Natural killer cell treated with Interleukin-12 subunit alpha and Interleukin-12 subunit beta and Interleukin-15 and Interleukin-18, amount 100 ng/mL, for 72 hours (primary cell): ENCODE measurements at places on chromosomes 1 and 21. TPM values are rescaled to one million over a fixed set of nuclear protein-coding genes. Genes with fewer than 3 reads are reported as not detected.

ADAMTS1 gene
- 35.2 TPM for total RNA-seq

ANKRD34A gene
- 9.1 TPM for total RNA-seq

SPRR1B gene
- total RNA-seq: not detected

OR2L8 gene
- total RNA-seq: not detected

TDRD10 gene
- not detected for total RNA-seq

LCE1D gene
- total RNA-seq: not detected

KRTAP21-1 gene
- not detected for total RNA-seq

IVL gene
- total RNA-seq: not detected

TNFRSF1B gene
- 452 TPM for total RNA-seq

OR2T11 gene
- not detected for total RNA-seq

PPM1J gene
- not detected for total RNA-seq

KIF17 gene
- total RNA-seq: not detected

MARK1 gene
- total RNA-seq: not detected

ATP6V1G3 gene
- total RNA-seq: not detected
